Activated CD4-positive, alpha-beta T cell treated with anti-CD3 and anti-CD28 coated beads, Interleukin-2, amount 10 ng/mL, durations not matched to agents 7 days and 5 days (primary cell): ENCODE measurements at places on chromosomes 1 and 21. TPM values are rescaled to one million over a fixed set of nuclear protein-coding genes. Genes with fewer than 3 reads are reported as not detected.

Gene IGSF21
- total RNA-seq = not detected

Gene ADORA1
- not detected for total RNA-seq

Gene EDN2
- total RNA-seq = not detected

Gene LAX1
- 18.9 TPM for total RNA-seq

Gene CFAP410
- 16.0 TPM for total RNA-seq

Gene EVI5
- 0.35 TPM for total RNA-seq

Gene TSSK3
- 2.2 TPM for total RNA-seq

Gene MAN1C1
- 31.1 TPM for total RNA-seq

Gene MUL1
- total RNA-seq = 17.4 TPM

Gene BRINP3
- total RNA-seq = not detected

Gene SPRR3
- not detected for total RNA-seq

Gene VSIG8
- total RNA-seq = not detected

Gene NPPB
- total RNA-seq = not detected

Gene PIGR
- total RNA-seq = not detected

Gene CLCNKA
- total RNA-seq = not detected

Gene CFAP141
- 0.65 TPM for total RNA-seq

Gene INSRR
- total RNA-seq = not detected

Gene VAMP3
- 38.2 TPM for total RNA-seq
